ENCODE measurements at places on chromosomes 12 and 14.
A peak's percentile ranks its signal among the peaks of the same experiment; 100 is the strongest.

GRCh38 chr14:30299915-30300314, 259.0 kb upstream of the G2E3 start:
- H3K27me3 ChIP-seq, result no peaks in the 10 kb centered on the region
- no peak overlapping the region for H3K4me3 ChIP-seq
- H3K36me3 ChIP-seq, result no peaks in the 10 kb centered on the region
- no peak overlapping the region for H3K27ac ChIP-seq

- H3K36me3 ChIP-seq, result no peaks in the 10 kb centered on the region
- no peaks in the 10 kb centered on the region for H3K4me1 ChIP-seq
- no peaks in the 10 kb centered on the region for H3K27me3 ChIP-seq
- no peak for DNase-seq
- no peak overlapping the region for H3K4me3 ChIP-seq
- no peak overlapping the region for H3K27ac ChIP-seq
Measured at GRCh38 chr12:30450872-30451271, 244.8 kb downstream of the IPO8 start.

- no peaks in the 10 kb centered on the region for H3K27me3 ChIP-seq
- H3K4me1 ChIP-seq, result no peaks in the 10 kb centered on the region
- H3K27ac ChIP-seq, result no peak overlapping the region
- no peaks in the 10 kb centered on the region for H3K36me3 ChIP-seq
Measured at GRCh38 chr14:44732144-44732543, 225.1 kb upstream of the FSCB start.

DNA sequence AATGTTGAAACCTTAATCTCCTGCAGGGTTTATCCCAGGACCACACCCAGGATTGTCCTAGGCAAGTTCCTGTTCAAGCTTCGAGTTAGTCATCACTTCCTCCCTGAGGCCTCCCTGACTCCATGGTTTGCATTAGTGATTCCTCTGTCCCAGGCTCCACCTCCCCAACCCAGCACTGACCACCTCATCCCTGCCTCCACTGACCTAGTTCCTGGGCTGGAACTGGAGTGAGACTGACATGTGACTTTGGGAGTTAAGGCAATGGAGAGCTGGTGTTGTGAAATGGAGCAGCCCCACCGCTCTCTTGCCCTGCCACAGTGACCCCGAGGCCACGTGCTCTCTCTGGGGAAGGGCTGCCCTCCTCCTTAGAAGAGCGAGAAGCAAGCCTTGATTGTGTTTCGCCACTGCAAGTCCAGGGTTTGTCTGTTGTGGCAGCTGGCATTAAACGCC, 15.8 kb upstream of the DTX1 start:
- H3K36me3 ChIP-seq, result no peaks in the 10 kb centered on the region
- H3K27me3 ChIP-seq, result no peaks in the 10 kb centered on the region
- no peak overlapping the region for H3K4me3 ChIP-seq
- H3K27ac ChIP-seq, result no peak overlapping the region

GRCh38 chr12:52821826-52822660, 8.1 kb upstream of the KRT4 start:
- H3K36me3 ChIP-seq, result no peaks in the 10 kb centered on the region
- no peak overlapping the region for H3K4me3 ChIP-seq
- no peak overlapping the region for H3K27ac ChIP-seq
- peaks cover 7% of the 10 kb centered on the region for H3K4me1 ChIP-seq
- no peak for DNase-seq

GRCh38 chr12:12127304-12127703, 56.6 kb downstream of the BCL2L14 start:
- H3K4me1 ChIP-seq, result no peaks in the 10 kb centered on the region
- no peak overlapping the region for H3K27ac ChIP-seq
- H3K4me3 ChIP-seq, result no peak overlapping the region
- H3K36me3 ChIP-seq, result no peaks in the 10 kb centered on the region

DNA sequence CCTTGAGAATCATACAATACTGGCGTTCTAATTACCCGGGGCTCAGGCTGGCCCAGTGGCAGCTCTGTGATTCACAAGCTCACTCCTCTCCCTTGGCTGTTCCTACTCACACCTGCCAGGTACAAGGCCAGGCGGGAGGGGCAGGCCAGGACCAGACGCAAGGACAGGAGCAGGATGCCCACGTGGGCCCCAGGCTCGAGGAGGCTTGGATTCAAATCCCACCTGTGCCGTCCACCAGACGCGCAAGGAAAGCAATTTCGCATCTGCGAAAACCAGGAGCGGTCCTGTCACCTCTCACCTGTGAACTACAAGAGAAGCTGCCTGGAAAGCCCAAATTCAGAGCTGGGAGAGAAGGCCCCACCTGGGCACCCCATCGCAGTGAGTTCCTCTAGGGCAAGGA, 50.6 kb downstream of the BCL11B start:
- H3K27ac ChIP-seq, result no peak overlapping the region
- H3K4me3 ChIP-seq, result no peak overlapping the region
- no peak for DNase-seq
- no peaks in the 10 kb centered on the region for H3K27me3 ChIP-seq
- no peaks in the 10 kb centered on the region for H3K4me1 ChIP-seq
- no peaks in the 10 kb centered on the region for H3K36me3 ChIP-seq

GRCh38 chr12:108310489-108310888, 28.6 kb downstream of the CMKLR1 start:
- H3K27ac ChIP-seq, result no peak overlapping the region
- no peaks in the 10 kb centered on the region for H3K36me3 ChIP-seq
- no peaks in the 10 kb centered on the region for H3K4me1 ChIP-seq
- no peak overlapping the region for H3K4me3 ChIP-seq
- no peaks in the 10 kb centered on the region for H3K27me3 ChIP-seq
- no peak for DNase-seq

- peak overlapping the region; percentile 97 for H3K27ac ChIP-seq
- peak overlapping the region; percentile 99 for H3K4me3 ChIP-seq
- no peak for DNase-seq
- peaks cover 19% of the 10 kb centered on the region for H3K4me1 ChIP-seq
- H3K36me3 ChIP-seq, result peaks cover 14% of the 10 kb centered on the region
- H3K27me3 ChIP-seq, result no peaks in the 10 kb centered on the region
Measured at GRCh38 chr12:42326541-42327226, 717 bp downstream of the PPHLN1 start.

- no peak for DNase-seq
- no peak overlapping the region for H3K4me3 ChIP-seq
- no peaks in the 10 kb centered on the region for H3K36me3 ChIP-seq
- H3K27me3 ChIP-seq, result peaks cover under 1% of the 10 kb centered on the region
- H3K27ac ChIP-seq, result no peak overlapping the region
Measured at GRCh38 chr12:103523771-103524170, 28.0 kb upstream of the C12orf42 start.

- no peak overlapping the region for H3K27ac ChIP-seq
- no peaks in the 10 kb centered on the region for H3K36me3 ChIP-seq
- no peaks in the 10 kb centered on the region for H3K4me1 ChIP-seq
- H3K4me3 ChIP-seq, result no peak overlapping the region
- no peaks in the 10 kb centered on the region for H3K27me3 ChIP-seq
Measured at GRCh38 chr14:24941719-24942118, 108.2 kb downstream of the STXBP6 start.

- H3K4me3 ChIP-seq, result no peak overlapping the region
- H3K36me3 ChIP-seq, result no peaks in the 10 kb centered on the region
- no peak overlapping the region for H3K27ac ChIP-seq
- H3K27me3 ChIP-seq, result no peaks in the 10 kb centered on the region
- DNase-seq, result no peak
- no peaks in the 10 kb centered on the region for H3K4me1 ChIP-seq
Measured at GRCh38 chr12:5864972-5865371, 80.1 kb downstream of the ANO2 start.

DNA sequence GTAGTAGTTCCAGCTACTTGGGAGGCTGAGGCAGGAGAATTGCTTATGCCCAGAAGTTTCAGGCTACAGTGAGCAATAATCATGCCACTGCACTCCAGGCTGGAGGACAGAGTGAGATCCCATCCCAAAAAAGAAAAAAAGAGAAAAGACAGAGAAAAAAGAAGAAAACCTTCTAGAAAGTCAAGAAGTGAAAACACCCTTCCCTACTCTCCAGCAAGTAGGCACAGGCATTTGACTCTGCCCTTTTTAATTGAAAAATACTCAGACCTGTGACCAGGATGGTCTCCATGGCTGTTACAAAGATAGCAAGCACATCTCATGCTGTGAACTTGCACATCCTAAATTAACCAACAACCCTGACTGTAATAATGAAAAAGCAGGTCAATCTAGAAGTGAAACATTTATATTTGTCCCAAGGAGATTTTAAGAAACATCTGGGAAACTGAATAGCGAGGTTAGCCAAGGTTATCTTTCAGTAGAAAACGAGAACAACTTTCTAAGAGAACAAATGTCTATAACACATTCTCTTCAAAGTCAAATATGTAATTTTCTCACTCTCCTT, 2.0 kb downstream of the TMTC1 start:
- no peak overlapping the region for H3K4me3 ChIP-seq
- peaks cover 22% of the 10 kb centered on the region for H3K27me3 ChIP-seq
- no peak overlapping the region for H3K27ac ChIP-seq
- no peak for DNase-seq
- H3K4me1 ChIP-seq, result no peaks in the 10 kb centered on the region

DNA sequence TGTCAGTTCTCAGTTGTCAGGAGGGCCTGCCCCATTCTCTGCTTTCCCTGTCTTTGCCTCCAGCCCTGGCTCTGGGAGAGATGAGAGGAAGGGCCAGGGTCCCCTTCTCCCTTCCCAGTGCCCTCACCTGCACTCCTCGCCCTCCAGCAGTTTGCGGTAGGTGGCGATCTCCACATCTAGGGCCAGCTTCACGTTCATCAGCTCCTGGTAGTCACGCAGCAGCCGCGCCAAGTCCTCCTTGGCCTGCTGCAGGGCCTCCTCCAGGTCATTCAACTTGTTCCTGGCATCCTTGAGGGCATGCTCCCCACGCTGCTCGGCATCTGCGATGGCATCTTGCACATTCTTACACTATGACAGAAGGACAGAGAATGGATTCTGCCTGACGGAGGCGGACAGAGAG, 5.4 kb downstream of the KRT2 start:
- H3K27me3 ChIP-seq, result peaks cover 1% of the 10 kb centered on the region
- H3K4me1 ChIP-seq, result peaks cover 5% of the 10 kb centered on the region
- H3K4me3 ChIP-seq, result no peak overlapping the region

DNA sequence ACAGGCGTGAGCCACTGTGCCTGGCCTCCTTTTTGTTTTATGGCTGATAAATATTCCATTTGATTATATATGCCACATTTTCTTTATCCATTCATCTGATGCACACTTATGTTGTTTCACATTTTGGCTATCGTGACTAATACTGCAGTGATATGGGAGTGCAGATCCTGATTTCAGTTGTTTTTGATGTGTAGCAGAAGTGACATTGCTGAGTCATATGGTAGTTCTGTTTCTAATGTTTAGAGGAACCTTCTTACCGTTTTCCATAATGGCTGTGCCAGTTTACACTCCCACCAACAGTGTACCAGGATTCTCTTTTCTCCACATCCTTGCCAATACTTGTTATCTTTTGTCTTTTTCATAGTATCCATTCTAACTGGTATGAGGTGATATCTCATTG, 235.9 kb downstream of the ERC1 start:
- no peaks in the 10 kb centered on the region for H3K4me1 ChIP-seq
- H3K4me3 ChIP-seq, result no peak overlapping the region
- no peaks in the 10 kb centered on the region for H3K36me3 ChIP-seq
- H3K27me3 ChIP-seq, result no peaks in the 10 kb centered on the region
- no peak for DNase-seq

- no peaks in the 10 kb centered on the region for H3K36me3 ChIP-seq
- H3K4me1 ChIP-seq, result no peaks in the 10 kb centered on the region
Measured at GRCh38 chr14:81743605-81744004, 210.0 kb upstream of the SEL1L start.

DNA sequence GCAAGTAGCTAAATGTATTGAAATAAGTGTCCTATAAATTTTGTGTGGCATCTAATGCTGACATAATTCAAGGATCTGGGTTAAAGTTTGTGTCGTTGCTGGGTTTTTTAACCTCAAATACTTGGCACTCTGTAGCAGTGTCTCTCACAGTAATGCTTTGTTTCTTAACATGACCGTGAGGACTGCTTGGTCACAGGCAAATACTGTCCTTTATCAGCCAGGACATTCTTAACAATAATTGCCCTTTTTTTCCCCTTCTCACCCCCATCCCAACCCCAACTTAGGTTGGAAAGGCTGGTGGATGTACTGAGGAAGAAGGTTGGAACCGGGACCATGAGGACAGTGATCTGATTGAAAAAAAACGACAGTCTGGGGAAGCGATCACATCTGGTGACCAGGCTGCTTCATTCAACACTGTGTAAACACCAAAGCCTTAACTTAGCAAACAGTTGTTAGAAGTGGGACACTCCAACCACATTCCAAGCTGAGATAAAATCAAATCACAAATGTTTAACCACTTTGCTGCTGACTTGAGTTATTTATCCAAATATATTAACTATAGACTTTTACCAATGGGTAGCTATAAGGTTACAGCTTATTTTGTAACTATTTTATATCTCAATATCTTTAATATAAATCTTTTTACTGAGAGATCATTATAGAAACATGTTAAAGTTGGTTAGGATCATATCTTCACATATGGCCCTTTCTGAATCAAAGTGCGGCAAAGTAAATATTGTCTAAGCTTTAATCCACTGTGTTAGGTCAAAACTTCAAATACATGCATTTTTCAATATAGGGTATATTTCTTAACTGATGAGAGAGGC, 48.2 kb downstream of the FOXA1 start:
- no peak for DNase-seq
- peaks cover 2% of the 10 kb centered on the region for H3K4me1 ChIP-seq
- no peaks in the 10 kb centered on the region for H3K27me3 ChIP-seq
- H3K4me3 ChIP-seq, result no peak overlapping the region

DNA sequence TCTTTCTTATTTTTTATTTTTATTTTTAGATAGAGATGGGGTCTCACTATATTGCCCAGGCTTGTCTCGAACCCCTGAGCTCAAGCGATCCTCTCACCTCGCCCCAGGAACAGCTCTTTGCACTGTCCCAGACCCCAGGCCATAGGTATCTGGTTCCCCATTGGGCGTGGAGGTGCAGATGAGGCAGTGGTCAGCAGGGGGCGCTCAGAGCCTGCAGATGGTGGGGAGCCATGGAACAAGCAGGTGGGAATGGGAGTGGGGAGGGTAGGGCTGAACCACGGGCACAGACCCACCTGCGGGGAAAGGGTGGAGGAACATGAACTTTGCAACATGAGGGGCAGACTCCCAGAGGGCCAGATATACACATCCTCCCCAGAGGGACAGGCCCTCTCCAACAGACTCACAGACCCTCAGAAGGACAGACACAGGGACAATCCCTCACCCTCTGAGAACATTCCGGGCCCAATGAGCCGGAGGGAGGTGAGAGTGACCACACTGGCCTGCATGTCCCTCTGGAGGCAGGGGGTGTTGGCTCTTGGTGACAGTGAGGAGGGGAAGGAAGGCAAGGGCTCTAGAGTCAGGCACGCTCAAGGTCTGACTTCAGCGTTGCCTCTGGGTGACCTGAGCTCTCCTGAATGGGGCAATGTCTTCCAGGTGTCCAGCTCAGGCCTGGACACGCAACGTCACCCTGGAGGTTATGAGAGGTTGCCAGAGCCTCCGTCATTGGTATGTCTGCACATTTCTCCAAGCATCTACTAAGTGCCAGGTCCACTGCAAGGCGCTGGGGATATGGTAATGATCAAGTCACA, 34.9 kb downstream of the KRT80 start:
- H3K27me3 ChIP-seq, result no peaks in the 10 kb centered on the region
- H3K36me3 ChIP-seq, result no peaks in the 10 kb centered on the region
- H3K27ac ChIP-seq, result peak overlapping the region; percentile 18
- H3K4me3 ChIP-seq, result no peak overlapping the region
- no peak for DNase-seq
